ENCODE measurements at places on chromosomes 16 and 17.

DNA sequence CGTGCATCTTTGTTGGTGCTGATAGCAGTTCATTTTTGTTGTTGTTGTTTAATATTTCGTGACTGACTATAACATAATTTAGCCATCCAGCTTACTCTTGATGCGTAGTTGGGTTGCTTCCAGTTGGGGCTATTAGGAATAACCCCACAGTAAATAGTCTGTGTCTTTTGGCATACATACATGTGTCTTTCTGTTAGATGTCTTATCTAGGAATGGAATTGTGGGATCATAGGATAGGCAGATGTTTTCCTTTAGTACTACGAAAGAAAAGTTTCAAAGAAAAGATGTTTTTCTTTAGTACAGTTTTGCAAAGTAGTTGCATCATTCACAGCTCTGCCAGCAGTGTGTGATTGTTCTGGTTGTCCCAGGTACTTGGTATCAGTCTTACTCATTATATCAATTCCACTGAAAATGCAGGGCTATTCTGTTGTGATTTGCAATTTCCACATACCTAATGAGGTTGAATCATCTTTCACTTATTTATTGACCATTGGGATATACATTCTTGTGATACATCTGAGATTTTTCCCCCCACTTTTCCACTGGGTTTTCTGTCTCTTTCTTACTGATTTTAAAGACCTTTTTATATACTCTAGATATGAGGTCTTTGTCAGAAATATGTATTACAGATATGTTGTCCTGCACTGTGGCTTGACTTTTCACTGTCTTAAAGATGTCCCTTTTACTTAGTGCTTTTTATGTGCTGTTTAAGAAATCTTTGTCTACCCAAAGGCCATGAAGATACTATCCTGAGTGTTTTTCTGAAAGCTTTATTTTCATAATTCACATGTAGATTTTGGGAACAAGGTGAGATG, 173.3 kb downstream of the MRTFB start:
- DNase-seq, result no peak

GRCh38 chr16:88526008-88526905, 43.9 kb upstream of the ZC3H18 start:
- no peak for DNase-seq

- DNase-seq, result no peak
These were observed 7.9 kb downstream of the FNDC8 start for GRCh38 chr17:35129154-35129972.

- no peak for DNase-seq
These were observed 27.1 kb upstream of the SOX9 start for GRCh38 chr17:72093707-72094106.

DNA sequence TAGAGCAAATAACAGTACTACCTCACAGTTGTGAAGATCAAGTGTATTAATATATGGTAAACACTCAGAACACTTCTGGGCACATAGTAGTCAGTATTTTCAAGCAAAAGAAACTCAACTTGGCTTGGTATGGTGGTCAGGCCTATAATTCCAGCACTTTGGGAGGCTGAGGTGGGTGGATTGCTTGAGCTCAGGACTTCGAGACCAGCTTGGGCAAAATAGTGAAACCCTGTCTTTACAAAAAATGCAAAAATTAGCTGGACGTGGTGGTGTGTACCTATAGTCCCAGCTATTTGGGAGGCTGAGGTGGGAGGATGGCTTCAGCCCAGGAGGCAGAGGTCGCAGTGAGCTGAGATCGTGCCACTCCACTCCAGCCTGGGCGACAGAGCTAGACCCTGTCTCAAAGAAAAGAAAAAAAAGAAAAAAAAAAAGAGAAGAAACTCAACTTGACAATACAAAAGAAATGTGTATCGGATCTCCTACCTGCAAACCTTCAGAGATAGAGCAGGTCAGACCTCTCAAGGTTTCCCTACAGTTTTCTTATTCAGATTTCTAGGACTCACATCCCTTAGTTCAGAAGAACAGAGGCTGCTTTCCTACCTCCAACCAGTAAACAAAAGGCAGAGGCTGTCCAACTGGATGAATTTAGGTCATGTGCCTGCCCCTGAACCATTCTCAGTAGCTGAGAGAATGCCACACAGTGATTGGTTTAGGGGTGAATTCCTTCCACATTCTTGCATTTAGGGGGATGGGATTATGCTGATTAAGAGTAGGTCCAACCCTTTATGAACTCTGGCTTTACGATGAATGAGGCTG, 1.7 kb upstream of the KPNA2 start:
- peak; percentile 95 for DNase-seq

DNA sequence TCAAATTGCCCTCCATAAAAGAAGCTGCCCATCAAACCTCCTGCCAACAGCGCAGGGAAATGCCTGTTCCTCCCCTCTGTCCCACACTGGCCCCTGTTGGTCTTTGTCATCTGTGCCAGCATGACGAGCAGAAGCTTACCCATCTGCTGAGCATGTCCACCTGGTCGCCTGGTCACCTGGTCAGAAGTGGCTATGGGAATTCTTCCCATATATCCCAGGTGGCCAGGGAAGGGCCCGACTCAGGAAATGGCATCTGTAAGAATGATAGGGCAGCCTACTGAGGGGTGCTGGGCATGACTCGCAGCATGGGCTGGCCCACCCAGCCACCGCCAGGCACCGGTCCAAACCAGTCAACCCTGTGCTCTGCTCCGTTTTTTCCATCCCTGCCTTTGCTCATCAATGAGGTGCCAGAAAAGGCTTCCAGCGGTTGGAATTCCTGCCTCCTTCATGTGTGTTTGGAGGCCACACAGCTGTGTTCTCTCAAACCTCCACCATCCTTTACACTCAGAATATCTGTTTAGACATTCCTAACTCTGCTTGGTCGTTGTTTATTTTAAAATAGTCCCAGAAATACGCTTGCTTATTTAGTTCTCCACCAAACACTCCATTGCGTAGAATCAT, 145.2 kb downstream of the CLEC16A start:
- DNase-seq, result no peak

GRCh38 chr16:2475413-2476344, 752 bp downstream of the TBC1D24 start:
- DNase-seq, result no peak

DNA sequence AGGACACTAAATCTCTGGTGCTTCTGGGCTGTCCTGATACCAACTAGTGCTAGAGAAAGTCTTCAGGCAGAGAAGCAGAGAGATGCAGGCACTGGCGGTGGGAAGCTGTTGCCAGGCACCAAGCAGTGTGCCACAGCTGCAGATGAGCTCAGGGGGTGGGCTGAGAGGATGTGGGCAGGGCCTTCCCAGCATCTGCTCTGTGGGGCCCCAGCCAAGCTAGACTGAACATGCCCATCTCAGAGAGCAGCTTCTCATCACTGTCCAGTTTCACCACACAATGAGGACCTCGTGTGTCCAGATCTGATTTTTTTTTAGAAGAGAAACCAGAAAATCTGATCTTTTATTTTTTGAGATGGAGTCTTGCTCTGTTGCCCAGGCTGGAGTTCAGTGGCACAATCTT, 17.1 kb downstream of the PSKH1 start:
- DNase-seq, result no peak

DNA sequence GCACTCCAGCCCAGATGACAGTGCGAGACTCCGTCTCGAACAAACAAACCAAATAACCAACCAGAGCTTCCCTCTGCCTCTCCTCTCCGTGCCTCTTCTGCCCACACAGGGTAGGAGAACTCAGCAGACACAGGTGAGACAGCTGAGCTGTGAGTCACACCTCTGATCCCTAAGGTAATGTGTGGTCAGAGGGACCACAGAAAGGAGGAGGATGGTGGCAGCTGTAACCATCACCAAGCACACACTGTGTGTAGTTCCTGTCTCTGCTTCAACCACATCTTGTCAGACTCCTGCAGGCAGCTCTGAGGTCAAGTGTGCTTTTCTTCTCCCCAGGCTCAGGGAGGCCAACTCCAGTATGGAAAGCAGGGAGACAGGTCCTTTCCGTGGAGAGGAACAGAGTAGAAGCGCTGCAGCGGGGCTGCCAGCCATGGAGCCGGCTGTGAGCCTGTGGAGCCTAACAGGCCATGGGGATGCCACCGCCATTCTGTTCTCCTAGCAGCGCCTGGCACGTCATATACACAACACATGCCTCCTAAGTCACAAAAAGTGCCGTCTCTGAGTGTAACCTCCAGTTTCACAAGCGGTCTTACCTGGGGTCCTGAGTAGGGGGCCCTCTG, 7.1 kb downstream of the NUDT16L1 start:
- DNase-seq, result no peak

Data from HepG2 (cell line).